ENCODE measurements at places on chromosomes 12 and 14.

DNA sequence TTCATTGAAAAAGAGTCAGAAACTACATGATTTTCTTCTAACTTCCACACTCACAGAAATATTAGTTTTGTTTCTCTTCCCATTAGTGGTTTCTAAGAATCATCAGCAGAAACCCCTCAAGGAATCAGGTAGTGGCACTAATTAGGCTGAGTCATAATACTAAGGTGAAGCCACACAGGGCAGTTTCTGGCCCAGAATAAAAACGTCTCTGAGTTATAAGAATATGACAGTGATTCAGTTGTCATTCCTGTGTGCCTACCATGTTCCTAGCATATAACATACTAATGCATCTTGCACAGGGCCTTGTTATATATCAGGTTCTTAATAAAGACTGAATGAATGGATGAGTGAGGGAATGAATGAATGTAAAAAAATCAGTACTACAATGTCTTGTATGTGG, 206.0 kb upstream of the PLEKHG7 start:
- DNase-seq: no peak

GRCh38 chr14:51845811-51846210, 14.6 kb upstream of the GNG2 start:
- no peak for DNase-seq

- no peak for DNase-seq
These were observed 97.1 kb downstream of the DAD1 start for GRCh38 chr14:22491683-22492621.

DNA sequence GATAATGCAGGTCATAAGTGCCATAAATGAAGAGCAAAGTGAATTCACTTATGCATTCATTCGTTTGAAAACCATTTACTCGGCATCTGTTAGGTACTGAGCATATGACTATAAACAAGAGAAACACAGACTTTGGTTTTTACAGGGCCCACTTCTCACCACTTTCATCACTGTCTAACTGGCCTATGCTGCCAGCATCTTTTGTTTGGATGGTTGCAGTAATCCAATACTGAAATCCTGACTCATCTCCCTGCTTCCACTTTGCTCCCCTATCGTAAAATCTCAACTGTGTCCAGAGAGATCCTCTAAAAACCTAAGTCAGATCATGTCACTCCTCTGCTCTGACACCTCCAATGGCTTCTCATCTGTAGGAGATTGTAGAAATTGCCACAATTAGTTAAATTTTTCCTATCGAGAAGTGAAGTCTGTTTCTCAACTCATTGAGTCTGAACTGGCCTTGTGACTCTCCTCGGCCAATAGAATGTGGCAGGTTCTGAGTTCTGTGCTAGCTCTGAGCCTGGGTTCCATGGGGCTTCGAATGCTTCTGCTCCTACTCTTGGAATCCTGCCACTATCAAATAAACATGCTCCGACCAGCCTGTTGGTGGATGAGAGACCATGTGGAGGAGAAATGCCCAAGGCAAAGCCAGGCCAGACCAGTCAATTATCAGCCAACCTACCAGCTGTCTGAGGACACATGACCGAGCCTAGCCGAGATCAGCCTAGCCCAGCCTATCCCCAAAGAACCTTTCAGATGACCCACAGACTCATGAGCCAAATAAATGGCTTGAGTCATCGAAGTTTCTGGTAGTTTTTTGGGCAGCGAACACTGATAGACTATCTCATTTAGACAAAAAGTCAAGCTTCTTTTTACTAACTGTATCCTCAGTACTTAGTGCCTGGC, 2.2 kb upstream of the BATF start:
- no peak for DNase-seq

DNA sequence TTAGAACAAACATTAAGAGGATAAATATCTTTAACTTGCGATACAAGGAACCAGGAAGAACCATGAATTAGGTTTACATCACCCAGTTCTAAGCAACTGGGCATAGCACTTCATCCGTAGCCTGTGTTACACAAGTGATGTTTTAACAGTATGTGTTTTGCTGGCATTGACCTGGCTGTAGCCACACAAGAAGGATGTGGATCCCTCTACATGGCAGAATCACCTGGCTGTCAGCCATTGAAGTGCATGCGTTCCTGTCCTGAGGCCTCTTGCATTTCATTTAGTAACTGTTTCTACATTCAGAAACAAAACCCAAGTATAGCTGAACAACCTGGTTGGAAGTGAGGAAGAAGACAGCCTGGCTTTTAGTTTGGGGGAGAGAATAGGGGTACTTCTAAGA, 72.2 kb downstream of the TGFB3 start:
- DNase-seq: no peak

DNA sequence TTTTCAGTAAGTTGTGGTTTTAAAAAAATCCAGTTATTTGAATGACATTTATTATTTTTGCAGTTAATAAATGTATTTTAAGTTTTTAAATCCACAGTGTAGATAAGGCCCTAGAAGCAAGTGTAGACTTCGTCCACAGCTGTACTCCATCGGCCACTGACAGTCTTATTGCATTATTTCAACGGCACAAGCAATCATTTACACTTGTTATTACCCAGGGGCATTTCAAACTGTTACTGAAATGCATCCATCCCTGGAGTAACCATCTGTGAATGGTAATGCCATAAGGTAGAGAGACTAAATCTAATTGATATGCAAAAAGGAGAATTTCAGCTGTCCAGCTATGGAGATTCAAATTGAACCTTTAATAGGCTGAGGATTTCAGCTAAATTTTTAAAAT, 48.4 kb downstream of the BICD1 start:
- no peak for DNase-seq

DNA sequence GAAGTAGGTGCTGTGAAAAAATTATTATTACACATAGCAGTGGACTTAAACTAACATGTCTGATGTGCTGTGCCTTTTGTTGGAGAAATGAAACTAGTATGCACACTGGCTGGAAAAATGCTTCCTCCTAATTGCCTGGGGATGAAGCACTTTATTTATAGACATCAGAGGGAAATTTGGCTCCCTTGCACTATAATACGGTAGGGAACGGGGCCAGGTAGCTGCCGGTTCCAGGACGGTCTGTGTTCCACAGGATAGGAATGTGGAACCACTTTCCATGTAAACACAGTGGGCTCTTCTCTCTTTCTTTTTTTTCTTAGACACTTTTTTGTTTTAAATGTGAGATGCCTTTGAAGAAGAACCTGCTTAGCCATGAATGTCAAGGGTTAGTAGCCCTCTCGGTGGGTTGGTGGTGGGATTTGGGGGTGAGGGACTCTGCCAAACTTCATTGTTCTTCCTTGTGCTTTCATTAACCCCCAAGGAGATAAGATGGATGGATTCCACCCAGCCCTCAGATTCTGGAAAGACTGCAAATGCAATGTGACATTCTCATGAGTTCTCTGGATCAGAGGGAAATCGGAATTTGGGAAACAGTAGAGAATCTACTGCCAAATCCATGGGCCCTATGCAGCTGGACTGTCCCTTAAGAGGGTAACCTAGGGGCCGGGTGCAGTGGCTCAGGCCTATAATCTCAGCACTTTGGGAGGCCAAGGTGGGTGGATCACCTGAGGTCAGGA, 58.0 kb upstream of the GSC start:
- no peak for DNase-seq

DNA sequence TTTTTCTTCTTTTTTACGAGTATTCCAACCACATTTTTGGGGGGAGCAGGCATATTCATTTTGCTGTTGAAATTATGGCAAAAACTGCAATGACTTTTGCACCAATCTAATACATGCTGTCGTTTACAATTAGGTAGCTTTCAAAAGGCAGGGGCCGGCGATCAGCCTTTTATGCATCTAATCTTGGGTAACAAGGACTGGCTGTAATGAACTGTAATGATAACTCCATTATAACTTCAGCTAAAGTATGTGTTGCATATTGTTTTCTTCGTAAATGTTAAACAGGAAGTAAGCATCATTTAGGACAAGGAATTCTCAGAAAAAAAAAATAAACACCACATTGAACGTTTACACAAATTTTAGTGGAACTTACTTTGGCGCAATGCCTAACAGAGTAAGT, 30.3 kb upstream of the KLRF1 start:
- no peak for DNase-seq

- no peak for DNase-seq
These were observed 173.8 kb downstream of the C12orf75 start for GRCh38 chr12:105504286-105504685.

- DNase-seq: no peak
These were observed 15.7 kb downstream of the PTGER2 start for GRCh38 chr14:52329678-52330369.

- DNase-seq: no peak
These were observed 5.3 kb upstream of the FOXN3 start for GRCh38 chr14:89422181-89422951.

GRCh38 chr14:90616313-90616712, 199.9 kb downstream of the TTC7B start:
- DNase-seq: no peak

DNA sequence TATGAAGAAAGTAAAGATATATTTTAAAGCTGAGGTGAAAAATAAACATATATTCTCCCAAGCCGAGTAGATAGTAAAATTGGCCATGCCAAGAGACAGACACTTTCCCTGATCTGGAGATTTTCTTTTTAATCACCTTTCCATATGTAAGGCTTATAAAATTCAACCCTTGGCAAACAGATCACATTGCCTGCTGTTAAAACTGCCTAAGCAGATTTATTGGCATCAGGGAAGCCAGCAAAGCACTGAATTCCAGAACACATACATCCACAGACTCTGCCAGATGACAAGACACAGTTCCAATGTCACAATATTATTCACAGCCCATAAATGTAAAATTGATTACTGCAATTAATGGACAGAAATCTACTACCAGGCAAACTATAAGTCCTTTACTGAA, 78.2 kb upstream of the GARIN2 start:
- no peak for DNase-seq

GRCh38 chr12:91434081-91434480, 251.5 kb upstream of the DCN start:
- DNase-seq: no peak

- peak; percentile 67 for DNase-seq
These were observed 33.1 kb upstream of the COL2A1 start for GRCh38 chr12:48037267-48037915.

DNA sequence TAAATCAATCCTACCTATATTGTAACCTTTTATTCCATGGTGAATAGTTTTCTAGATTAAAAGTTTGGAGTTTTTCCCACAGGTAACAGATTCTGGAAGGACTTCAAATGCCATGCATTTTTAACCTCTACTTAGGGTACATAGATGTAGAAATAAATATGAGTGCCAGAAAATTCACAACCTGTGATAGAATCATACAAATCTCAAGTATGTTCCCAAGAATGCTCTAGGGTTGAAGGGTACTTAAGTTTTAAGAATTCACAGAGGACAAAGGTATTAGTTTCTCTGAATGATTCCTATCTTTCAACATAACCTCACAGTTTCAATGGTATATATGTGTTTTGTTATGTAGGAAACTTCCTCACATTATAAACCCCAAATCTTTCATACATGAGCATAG, 511.3 kb downstream of the TMEM117 start:
- no peak for DNase-seq

DNA sequence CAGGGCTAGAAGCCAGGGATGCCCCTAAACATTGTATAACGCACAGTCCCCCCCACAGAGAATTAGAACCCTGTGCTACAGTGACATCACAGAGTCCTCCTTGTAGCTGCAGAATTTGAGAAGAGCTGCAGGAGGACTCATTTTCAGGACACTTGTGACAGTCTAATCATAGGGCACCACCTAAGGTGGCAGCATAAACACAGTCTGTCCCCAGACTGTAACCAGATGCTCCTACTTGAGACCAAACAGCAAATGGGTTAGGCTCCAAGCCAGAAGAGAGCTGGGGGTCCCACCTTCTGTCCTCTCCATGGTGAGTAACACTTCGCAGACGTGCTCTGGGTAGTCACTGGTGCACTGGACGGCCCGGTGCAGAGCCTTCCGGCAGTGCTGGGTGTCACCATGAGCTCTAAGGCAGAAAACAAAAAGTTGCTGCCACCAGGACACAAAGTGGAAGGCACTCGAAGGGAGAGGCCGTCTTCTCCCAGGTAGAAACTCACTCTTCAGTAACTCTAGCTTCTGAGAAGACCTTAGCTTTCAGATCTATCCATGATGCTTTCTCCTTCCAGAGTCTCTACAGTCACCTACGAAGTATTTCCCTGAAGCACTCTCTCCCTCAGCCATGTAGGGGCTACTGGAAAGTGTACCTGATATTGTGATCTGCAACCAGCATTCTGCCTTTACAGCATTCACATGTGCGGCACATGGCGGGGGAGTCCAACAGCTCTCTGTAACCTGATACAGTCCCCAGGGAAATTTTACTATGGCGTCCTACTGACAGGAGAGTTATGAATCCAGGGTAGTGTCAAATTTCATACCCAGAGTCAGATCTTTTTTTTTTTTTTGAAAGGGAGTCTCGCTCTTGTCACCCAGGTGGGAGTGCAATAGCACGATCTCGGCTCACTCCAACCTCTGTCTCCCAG, 17.1 kb downstream of the FICD start:
- DNase-seq: no peak

DNA sequence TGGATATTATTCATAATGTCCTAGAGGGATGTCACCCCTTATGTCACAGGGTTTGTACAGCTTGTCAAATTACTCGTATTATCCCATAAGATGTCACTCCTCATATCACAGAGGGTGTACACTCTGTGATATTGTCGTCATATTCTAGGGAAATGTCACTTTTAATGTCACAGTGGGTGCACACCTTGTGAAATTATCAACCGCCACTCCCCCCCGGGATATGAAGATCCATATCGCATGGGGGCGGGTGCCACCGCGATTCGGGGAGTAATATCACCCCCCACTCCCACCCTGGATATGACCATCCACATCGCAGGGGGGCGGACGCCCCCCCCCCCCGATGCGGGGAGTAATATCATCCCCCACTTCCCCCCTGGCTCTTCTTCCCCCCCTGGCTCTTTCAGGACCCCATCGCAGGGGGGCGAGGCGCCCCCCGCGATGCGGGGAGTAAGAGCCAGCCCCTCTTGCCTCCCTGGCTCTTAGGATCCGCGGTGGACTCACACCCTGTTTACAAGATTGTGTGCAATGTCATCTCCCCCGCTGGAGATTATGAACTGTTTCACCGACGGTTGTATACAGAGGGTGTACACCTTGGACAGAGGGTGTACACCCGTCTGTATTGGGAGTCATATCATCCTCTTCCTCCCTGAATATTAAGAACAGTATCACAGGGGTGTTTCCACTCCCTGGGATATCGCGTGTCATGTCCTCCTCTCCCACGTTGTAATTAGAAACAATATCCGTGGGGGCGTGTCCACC, 92.8 kb downstream of the FRMD6 start:
- no peak for DNase-seq

- peak; percentile 79 for DNase-seq
These were observed 33.5 kb downstream of the FMNL3 start for GRCh38 chr12:49673446-49674317.

- DNase-seq: no peak
These were observed 74.4 kb upstream of the STAC3 start for GRCh38 chr12:57325395-57325794.

- DNase-seq: no peak
These were observed 62.1 kb upstream of the GPATCH2L start for GRCh38 chr14:76089575-76089974.

DNA sequence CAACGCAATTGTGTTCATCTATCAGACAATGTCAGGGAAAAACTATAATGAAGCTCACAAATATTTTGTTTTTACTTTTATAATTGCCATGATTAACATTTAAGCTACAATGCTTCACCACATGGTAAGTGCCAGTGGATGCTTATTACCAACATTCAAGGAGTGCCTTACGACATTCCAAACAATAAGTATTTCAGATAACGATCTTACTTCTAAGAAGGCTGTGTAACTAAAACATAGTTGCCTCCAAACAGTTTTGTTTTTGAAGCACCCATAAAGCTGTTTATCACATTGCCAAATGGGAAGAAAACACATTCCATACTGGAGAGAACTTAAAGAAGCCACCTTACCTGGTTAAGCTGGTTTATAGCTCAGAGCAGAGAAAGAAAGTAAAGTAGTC, 78.8 kb downstream of the RPS6KA5 start:
- no peak for DNase-seq
